Sigmoid colon (tissue), 7 donors: ENCODE measurements at places on chromosomes 13 and 19. TPM values are rescaled to one million over a fixed set of nuclear protein-coding genes. Genes with fewer than 3 reads are reported as not detected.

EXOC3L2 gene
- not detected for total RNA-seq

DNA sequence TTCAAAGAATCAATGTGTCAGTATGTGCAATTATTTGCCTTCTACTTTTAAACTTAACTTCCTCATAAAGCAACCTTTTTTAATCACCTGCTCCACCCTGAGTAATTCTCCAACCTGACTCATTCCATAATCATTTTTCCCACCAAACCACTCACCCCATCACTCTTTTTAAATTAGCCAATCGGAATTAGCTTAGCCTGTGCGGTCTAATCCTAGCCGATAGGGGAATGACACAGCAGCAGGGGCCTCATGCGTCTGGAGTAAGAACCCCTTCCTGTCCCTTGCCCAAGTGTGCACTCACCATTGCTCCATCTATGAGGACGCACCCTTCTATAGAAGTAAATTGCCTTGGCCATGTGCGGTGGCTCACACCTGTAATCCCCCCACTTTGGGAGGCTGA, 27.4 kb upstream of the ZNF83 start:
- no peak for DNase-seq

GRCh38 chr19:5035793-5036697, 67.1 kb downstream of the KDM4B start:
- DNase-seq: no peak

DNA sequence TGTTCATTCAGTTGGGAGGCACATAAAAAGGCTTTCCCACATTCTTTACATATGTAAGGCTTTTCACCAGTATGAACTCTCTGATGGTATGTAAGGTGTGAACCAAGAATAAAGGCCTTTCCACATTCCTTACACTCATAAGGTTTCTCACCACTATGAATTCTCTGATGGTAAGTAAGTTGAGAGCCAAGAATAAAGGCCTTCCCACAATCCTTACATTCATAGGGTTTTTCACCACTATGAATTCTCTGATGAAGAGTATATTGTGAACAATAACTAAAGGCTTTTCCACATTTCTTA, 29.3 kb downstream of the ZNF571 start:
- no peak for DNase-seq
